ENCODE measurements at places on chromosomes 16 and 17.

- H3K4me1 ChIP-seq, result no peaks in the 10 kb centered on the region
- H3K36me3 ChIP-seq, result no peaks in the 10 kb centered on the region
- no peak for DNase-seq
- no peaks in the 10 kb centered on the region for H3K27me3 ChIP-seq
Measured at GRCh38 chr17:19857640-19858039, 10.1 kb downstream of the ULK2 start.

GRCh38 chr16:35177851-35178250 is 1718.4 kb downstream of the TP53TG3F start:
- H3K27ac ChIP-seq, result no peak overlapping the region
- H3K4me3 ChIP-seq, result no peak overlapping the region
- H3K4me1 ChIP-seq, result no peaks in the 10 kb centered on the region
- no peaks in the 10 kb centered on the region for H3K27me3 ChIP-seq
- DNase-seq, result peak; percentile 39
- no peaks in the 10 kb centered on the region for H3K36me3 ChIP-seq

- peaks cover 9% of the 10 kb centered on the region for H3K4me1 ChIP-seq
- no peaks in the 10 kb centered on the region for H3K36me3 ChIP-seq
- H3K4me3 ChIP-seq, result no peak overlapping the region
- H3K27ac ChIP-seq, result no peak overlapping the region
Measured at GRCh38 chr17:27256225-27257030, 37.5 kb upstream of the WSB1 start.

GRCh38 chr16:53946746-53947386 is 242.9 kb downstream of the FTO start:
- no peaks in the 10 kb centered on the region for H3K27me3 ChIP-seq

- no peaks in the 10 kb centered on the region for H3K36me3 ChIP-seq
- DNase-seq, result no peak
- no peak overlapping the region for H3K27ac ChIP-seq
- H3K27me3 ChIP-seq, result no peaks in the 10 kb centered on the region
Measured at GRCh38 chr16:10262377-10263132, 80.3 kb upstream of the GRIN2A start.

- H3K27ac ChIP-seq, result peak overlapping the region; percentile 92
- DNase-seq, result peak; percentile 95
- peaks cover 18% of the 10 kb centered on the region for H3K36me3 ChIP-seq
- H3K27me3 ChIP-seq, result no peaks in the 10 kb centered on the region
- H3K4me3 ChIP-seq, result peak overlapping the region; percentile 86
Measured at GRCh38 chr17:62627904-62628633, 599 bp downstream of the MRC2 start.

DNA sequence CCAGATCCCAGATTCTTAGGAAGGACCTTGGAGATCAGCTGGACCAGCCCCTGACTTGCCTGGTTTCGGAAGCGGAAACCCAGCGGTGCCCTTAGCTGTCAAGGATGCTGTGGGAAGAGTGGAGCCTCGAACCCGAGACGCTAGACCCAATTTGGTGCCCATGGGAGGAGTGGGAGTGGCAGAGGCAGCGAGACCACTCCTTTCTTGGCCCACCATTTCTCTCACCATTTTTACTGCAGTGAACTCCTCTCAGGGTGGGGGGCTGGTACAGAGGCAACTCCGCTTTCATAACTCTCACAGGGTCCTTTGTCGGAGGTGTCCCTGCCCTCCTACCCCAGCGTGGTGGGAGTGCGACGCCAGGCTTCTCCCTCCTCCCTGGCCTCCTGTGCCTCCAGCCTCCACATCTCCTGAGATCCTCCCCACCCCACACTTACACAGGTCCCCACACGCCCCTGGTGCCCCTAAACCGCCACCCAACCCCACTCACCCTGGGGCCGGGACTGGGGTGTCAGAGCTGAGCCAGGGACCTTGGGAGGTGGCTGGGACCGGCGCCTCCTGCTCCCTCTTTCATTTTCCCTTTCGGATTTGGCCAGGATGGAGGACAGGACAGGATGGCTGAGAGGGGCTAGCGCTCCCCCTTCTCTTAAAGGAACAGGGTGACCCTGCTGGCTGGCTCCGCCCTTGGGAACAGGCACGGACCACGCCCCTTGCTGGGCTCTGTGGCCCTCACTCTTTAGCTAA is at the start of gene GJD3:
TSS of gene GJD3 (minus strand) at position 617 of the 741 bp plus-strand sequence. CDS start 922 bp downstream, outside the sequence.
- no peak within 1 kb of the TSS for H3K27ac ChIP-seq
- no peaks in the 10 kb centered on the region for H3K27me3 ChIP-seq
- peaks cover 11% of the 10 kb centered on the region for H3K4me1 ChIP-seq
- no peaks in the 10 kb centered on the region for H3K36me3 ChIP-seq
- DNase-seq, result peak; percentile 92

DNA sequence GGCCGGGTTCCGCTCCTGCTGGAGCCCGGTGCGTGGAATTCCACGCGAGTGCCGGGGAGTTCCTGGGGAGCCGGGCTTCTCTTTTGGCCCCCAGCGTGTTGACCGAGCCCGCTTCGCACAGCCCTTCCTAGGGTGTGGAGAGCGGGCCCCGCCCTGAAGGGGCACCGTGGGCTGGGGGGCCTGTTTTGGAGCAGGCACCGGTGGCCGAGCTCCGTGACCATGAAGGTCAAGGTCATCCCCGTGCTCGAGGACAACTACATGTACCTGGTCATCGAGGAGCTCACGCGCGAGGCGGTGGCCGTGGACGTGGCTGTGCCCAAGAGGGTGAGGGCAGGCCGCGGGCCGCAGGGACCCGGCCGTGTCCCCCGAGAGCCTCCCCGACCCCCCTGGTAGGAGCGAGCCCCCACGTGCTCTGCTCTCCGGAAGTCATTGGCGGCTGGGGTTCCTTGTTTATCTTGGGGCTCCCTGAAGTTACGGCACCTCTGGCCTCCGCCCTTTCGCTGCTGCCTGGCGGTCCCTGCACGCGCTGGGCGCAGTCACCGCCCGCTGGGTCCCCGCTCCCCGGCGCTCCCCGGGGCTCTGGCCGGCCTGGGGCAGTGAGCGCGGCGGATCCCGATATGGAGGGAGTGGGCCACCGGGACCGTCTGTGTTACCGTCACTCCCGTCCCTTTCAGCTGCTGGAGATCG is 528 bp downstream of the HAGHL start:
- H3K4me1 ChIP-seq, result peaks cover 5% of the 10 kb centered on the region
- H3K4me3 ChIP-seq, result peak overlapping the region; percentile 72
- no peaks in the 10 kb centered on the region for H3K36me3 ChIP-seq
- no peak overlapping the region for H3K27ac ChIP-seq

GRCh38 chr16:68355447-68356248 is 44.8 kb downstream of the PRMT7 start:
- no peaks in the 10 kb centered on the region for H3K4me1 ChIP-seq
- peak; percentile 47 for DNase-seq
- H3K27me3 ChIP-seq, result no peaks in the 10 kb centered on the region
- H3K36me3 ChIP-seq, result peaks cover 46% of the 10 kb centered on the region

GRCh38 chr17:46873941-46874645 is 22.7 kb downstream of the WNT9B start:
- peaks cover 6% of the 10 kb centered on the region for H3K27me3 ChIP-seq
- H3K4me3 ChIP-seq, result no peak overlapping the region
- H3K4me1 ChIP-seq, result no peaks in the 10 kb centered on the region
- peak; percentile 58 for DNase-seq
- no peak overlapping the region for H3K27ac ChIP-seq
- H3K36me3 ChIP-seq, result no peaks in the 10 kb centered on the region

GRCh38 chr17:39357986-39358385 is 43.4 kb downstream of the FBXL20 start:
- H3K36me3 ChIP-seq, result no peaks in the 10 kb centered on the region
- DNase-seq, result peak; percentile 10
- H3K4me3 ChIP-seq, result no peak overlapping the region
- no peaks in the 10 kb centered on the region for H3K27me3 ChIP-seq
- no peak overlapping the region for H3K27ac ChIP-seq

DNA sequence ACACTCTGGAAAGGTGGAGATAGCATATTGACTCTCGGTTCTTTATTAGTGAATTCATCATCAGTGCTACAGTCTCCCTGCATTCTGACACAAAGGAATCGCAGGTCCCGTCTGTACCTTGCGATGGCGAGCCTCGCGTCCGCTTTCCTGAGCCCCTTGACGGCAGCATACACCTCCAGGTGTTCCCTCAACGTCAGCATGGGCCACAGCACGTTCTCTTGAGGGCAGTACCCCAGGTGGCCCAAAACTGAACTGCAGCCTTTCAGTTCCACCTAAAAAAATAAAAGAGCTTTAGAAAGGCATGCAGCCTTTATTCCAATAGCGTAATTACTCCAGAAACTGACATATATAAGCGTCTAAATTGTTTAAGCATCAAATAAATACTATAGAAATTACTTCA is 24.2 kb upstream of the ABCA9 start:
- H3K4me3 ChIP-seq, result no peak overlapping the region
- H3K27ac ChIP-seq, result no peak overlapping the region
- no peaks in the 10 kb centered on the region for H3K36me3 ChIP-seq
- DNase-seq, result no peak
- no peaks in the 10 kb centered on the region for H3K27me3 ChIP-seq
- H3K4me1 ChIP-seq, result no peaks in the 10 kb centered on the region

GRCh38 chr17:80346498-80347275 is 68.3 kb upstream of the ENDOV start:
- no peaks in the 10 kb centered on the region for H3K4me1 ChIP-seq
- peaks cover 90% of the 10 kb centered on the region for H3K36me3 ChIP-seq
- no peak for DNase-seq
- no peak overlapping the region for H3K27ac ChIP-seq
- H3K4me3 ChIP-seq, result no peak overlapping the region

DNA sequence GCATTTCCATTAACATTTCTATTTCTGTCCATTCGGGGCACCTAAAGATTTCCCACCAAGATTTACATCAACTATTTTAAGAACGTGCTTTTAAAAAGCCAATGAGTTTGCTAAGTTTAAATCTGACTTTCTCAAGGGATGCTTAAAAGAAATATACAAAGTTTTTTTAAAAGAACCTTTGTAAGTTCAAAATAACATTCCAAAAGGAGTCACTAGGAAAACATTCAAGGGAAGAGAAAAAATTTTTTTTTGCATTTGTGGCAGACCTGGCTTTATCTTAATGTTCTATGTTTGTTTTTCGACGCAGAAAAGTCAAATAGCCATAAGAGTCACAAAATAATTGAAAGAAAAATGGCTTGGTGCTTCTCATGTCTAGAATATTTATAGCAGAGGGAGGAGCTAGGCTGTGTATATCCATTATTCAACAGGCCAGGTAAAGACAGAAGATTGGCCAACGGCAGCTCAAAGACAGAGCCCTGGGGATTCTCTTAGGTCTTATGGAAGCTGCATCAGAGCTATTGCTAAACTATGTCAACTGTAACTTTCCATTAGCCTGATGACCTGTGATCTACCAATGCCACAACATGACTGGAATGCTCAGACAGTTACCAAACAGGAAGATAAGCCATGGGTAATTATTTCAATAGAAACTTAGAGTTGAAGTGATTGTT is 37.8 kb upstream of the MYOCD start:
- no peak overlapping the region for H3K4me3 ChIP-seq
- H3K36me3 ChIP-seq, result no peaks in the 10 kb centered on the region
- peaks cover 15% of the 10 kb centered on the region for H3K4me1 ChIP-seq
- no peak for DNase-seq

DNA sequence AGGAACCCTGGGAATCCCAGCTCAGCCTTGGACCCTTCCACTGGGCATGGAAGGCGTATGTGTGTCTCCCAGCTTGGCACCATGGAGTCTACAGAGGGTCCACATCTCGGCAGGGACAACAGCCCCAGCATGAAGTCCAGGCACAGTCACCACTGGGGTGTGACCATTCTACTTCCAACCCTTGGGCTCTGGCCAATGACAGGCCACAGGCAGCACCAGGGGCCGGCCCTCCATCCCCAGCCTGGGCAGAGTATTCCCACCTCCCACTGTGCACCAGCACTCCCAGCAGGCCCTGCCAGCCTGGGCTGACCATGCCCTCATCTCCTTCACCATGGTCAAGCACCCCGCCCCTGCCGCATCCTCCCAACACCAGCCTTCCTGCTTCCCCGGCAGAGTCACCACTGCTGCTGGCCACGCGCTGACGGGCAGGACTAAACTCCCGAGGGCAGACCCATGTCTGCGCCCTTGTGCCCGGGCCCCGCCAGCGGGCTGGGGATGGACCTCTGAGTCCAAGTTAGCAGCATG is 9.5 kb upstream of the PPP1R27 start:
- DNase-seq, result no peak
- H3K4me1 ChIP-seq, result no peaks in the 10 kb centered on the region
- no peak overlapping the region for H3K27ac ChIP-seq

DNA sequence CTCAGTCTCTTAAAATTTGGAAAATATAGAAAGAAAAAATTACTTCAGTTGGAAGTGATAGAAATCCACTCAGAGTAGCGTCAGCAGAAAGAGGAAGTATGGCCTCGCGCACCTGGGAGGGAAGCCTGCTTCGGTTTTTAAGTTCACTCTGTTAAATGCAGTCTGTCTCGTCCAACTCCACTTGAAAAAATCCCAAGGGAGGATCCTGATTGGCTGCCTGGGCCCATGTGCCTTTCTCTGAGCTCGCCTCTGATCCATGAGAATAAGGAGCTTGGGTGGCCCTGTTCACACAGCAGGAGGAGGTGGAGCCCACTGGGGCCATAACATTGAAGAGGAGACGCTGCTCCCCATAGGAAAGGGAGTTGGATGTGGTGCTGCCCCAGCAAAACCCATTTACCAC is 40.7 kb downstream of the DNAJA2 start:
- H3K27me3 ChIP-seq, result no peaks in the 10 kb centered on the region
- H3K27ac ChIP-seq, result no peak overlapping the region
- no peaks in the 10 kb centered on the region for H3K4me1 ChIP-seq

- no peak overlapping the region for H3K4me3 ChIP-seq
- H3K36me3 ChIP-seq, result no peaks in the 10 kb centered on the region
- no peak overlapping the region for H3K27ac ChIP-seq
- H3K4me1 ChIP-seq, result no peaks in the 10 kb centered on the region
Measured at GRCh38 chr16:50717494-50717893, 24.1 kb downstream of the NOD2 start.

- H3K27ac ChIP-seq, result no peak overlapping the region
- H3K4me3 ChIP-seq, result no peak overlapping the region
- H3K27me3 ChIP-seq, result no peaks in the 10 kb centered on the region
- no peaks in the 10 kb centered on the region for H3K4me1 ChIP-seq
Measured at GRCh38 chr17:52419229-52419641, 260.7 kb upstream of the CA10 start.

- H3K27ac ChIP-seq, result no peak overlapping the region
- H3K36me3 ChIP-seq, result peaks cover 62% of the 10 kb centered on the region
- peak; percentile 52 for DNase-seq
- H3K27me3 ChIP-seq, result no peaks in the 10 kb centered on the region
- no peak overlapping the region for H3K4me3 ChIP-seq
- peaks cover 7% of the 10 kb centered on the region for H3K4me1 ChIP-seq
Measured at GRCh38 chr16:70663524-70664324, 17.4 kb downstream of the IL34 start.
